ENCODE measurements at places on chromosomes 7 and 10. TPM values are rescaled to one million over a fixed set of nuclear protein-coding genes. Genes with fewer than 3 reads are reported as not detected.

The CFAP69 gene
- 5.9 TPM for polyA plus RNA-seq

The HMX2 gene
- polyA plus RNA-seq = not detected

The CFAP43 gene
- 0.19 TPM for polyA plus RNA-seq

The SLC39A12 gene
- not detected for polyA plus RNA-seq

The MYO3A gene
- 2.7 TPM for polyA plus RNA-seq

The TMEM176A gene
- 21.0 TPM for polyA plus RNA-seq

The CCDC3 gene
- 17.6 TPM for polyA plus RNA-seq

- DNase-seq = no peak
Measured at GRCh38 chr7:33423646-33424020, 294.3 kb downstream of the BBS9 start.

DNA sequence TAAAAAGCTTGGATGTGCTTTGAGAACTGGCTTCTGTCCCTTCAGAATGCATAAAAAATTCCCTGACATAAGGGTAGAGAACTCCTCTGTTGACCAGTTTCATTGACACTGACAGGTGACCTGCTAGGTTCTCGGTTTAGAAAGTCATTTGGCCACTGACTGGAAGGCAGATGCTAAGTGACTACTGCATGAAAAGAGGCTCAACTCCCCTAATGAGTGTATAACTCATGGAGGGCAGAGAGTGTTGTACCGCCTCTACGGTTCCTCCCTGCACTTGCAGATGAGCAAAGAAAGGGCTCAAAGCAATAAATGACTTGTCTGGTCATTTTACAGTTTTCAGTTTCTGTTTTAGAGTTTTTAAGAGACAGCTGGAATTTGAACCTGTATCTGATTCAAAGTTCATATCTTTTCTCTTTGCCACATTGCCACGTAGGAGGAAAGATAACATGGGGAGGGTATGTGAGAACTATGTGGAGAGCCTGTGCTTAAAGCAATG, 2.9 kb upstream of the FGL2 start:
- DNase-seq = no peak

DNA sequence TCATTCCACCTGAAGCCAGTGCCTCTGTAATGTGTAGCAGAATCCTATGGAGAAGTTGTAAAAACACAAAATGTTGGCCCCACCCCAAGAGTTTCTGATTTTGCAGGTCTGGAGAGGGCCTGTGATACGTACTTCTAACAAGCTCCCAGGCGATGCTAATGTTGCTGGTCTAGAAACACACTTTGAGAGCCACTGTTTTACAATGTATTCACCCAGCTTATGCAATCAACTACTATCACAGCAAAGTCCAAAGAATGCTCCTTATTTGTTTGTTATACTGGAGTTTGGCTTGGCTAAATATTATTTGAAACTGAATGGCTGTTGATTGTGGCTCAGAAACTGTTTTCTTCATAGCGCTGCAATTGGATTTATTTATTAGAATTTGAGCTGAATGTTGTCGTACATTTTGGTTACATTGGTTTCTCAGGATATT, 44.3 kb downstream of the DNAJB9 start:
- no peak for DNase-seq

GRCh38 chr7:28709748-28710147, 248.4 kb downstream of the TRIL start:
- no peak for DNase-seq

- DNase-seq = no peak
Measured at GRCh38 chr7:18103436-18104218, 76.0 kb upstream of the PRPS1L1 start.

GRCh38 chr10:71209731-71210541, 2.4 kb upstream of the UNC5B start:
- DNase-seq = no peak

DNA sequence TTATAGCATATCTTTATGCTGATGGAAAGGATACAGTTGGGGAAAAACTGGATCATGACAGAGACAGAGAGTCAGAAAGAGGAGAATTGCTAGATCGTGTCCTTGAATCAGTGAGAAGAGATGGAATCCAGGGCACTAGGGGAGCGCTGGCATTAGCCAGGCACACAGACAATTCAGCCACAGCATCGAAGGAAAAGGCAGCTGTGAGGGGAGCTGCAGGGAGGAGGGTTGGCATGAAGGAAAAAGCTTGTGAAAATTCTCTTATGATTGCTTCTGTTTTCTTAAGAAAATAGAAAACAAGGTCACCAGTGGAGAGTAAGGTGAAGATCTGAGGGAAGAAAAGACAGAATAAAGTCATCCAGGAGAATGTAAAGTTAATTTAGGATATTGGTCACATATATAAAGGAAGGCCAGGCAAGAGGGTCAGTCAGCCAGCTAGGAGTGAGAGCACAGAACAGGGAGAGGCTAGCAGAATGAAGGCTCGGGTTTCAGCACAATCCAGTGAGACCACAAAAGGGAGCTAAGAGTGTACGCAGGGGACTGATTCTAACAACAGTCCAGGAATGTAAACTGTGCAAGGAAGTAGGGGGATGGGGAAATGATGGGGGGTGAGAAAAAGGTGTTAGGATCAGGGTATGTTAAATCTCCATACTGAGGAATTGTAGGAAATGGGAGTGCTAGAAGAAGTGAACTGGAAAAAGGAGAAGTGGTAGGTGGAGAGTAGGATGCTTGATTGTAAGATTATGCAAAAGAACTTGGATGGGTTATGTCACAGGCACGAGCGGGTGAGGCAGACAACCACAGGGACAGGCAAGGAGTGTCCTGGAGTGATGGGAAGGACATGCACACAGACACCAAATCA, 112.0 kb downstream of the RNF32 start:
- DNase-seq = no peak

GRCh38 chr7:51276967-51277366, 39.6 kb downstream of the COBL start:
- no peak for DNase-seq

DNA sequence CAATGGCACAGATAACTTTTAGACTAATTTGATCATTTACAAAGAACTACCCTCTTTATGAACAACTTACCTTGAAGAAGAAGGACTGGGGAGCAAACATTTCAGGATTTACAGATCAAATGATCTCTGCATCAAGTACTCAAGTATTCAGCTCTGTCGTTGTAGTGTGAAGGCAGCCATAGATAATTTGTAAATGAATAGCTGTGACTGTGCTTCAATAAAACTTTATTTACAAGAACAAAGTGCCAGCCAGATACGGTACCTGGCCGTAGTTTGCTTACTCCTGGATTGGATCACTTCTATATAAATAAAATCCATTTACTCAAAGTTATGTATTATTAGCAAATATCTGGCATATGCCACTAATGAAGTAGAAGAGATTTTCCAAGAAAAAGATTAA, 388.2 kb upstream of the SEMA3A start:
- no peak for DNase-seq

DNA sequence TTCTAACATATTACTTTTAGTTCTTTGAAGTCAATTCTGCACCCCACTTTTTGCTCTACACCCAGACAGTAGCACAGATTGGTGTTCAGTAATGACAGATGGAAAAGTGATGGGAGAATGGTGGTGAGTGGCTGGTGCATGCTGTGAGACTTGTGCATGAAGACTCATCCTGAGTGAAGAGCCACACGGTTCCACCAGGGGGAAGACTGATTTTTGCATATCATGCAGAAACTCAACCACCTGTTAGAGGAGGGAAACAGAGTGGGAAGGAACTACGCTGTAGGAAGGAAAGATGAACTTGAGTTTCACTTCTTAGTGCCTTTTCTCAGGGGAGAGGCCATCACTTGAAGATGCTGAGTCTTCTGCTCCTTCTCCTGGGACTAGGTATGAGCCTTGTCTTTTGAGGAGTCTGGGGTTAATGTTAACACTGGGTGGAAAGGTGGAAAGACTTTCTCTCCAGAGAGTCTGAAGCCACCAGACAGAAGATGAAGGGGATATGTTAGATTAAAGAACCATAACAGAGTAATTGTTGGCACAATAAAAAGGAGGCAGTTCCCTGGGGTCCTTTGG, 9.3 kb upstream of the PRSS1 start:
- DNase-seq = no peak

Data from muscle of arm (tissue), 14 donors.